ENCODE measurements at places on chromosomes 4 and X. TPM values are rescaled to one million over a fixed set of nuclear protein-coding genes. Genes with fewer than 3 reads are reported as not detected.

- no peaks in the 10 kb centered on the region for H3K27me3 ChIP-seq
- H3K27ac ChIP-seq = no peak overlapping the region
- no peak for DNase-seq
- H3K4me3 ChIP-seq = no peak overlapping the region
- no peaks in the 10 kb centered on the region for H3K36me3 ChIP-seq
Measured at GRCh38 chr4:126954537-126955291, 678.0 kb upstream of the INTU start.

- H3K36me3 ChIP-seq = no peaks in the 10 kb centered on the region
- no peak for DNase-seq
- no peak overlapping the region for H3K4me3 ChIP-seq
- H3K27ac ChIP-seq = no peak overlapping the region
Measured at GRCh38 chrX:47578692-47579091, 3.5 kb upstream of the TIMP1 start.

DNA sequence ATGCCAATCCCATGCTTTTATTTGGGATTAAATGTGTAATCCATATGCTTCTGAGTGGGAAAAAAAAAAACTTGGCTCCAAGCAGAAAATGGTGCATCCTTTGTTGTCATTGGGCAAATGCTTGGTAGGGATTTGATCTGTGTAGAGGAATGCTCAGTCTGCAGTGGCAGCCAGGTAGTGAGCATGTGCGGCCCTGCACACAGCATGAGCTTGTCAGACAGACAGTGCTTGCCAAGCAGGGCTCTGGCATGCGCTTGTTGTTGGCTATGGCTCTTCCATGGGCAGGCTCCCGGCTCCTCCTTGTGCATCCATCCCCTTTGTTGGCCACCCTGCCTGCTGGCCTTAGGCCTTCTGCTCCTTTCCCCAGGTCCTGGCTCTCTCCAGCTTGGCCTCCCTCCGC, 130.3 kb downstream of the GPR143 start:
- peaks cover 15% of the 10 kb centered on the region for H3K4me1 ChIP-seq
- H3K27ac ChIP-seq = no peak overlapping the region
- no peak for DNase-seq

DNA sequence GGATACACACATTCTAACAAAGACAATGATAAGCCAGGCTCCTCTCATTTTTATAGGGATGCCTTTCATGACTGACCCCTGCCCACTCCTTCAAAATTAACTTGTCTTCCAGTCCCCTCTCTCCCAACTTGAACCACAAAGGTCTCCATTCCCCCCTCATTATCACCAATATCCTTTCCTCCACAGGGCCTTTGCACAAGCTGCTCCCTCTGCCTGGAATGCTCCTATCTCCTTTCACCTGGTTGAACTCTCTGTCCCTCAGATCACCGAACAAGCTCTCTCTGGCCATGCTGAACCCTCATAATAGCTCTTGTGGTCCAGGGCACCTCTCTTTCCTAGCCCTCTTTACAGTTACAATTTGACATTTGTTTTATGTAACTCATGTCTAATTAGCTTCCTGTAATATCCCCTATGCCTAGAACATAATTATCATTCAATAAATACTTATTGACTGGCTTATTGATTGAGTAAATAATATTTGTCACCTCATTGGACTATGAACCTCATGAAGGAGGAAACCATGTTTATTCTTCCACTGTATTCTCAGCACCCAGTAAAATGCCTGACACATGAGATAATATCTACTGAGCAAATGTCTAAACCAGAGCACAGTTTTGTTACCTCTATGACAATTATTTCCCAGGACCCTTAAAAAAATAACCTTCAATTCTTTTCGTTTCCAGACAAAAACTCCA, 266.3 kb upstream of the RASGEF1B start:
- H3K27me3 ChIP-seq = peaks cover 6% of the 10 kb centered on the region
- DNase-seq = no peak
- H3K4me1 ChIP-seq = no peaks in the 10 kb centered on the region

DNA sequence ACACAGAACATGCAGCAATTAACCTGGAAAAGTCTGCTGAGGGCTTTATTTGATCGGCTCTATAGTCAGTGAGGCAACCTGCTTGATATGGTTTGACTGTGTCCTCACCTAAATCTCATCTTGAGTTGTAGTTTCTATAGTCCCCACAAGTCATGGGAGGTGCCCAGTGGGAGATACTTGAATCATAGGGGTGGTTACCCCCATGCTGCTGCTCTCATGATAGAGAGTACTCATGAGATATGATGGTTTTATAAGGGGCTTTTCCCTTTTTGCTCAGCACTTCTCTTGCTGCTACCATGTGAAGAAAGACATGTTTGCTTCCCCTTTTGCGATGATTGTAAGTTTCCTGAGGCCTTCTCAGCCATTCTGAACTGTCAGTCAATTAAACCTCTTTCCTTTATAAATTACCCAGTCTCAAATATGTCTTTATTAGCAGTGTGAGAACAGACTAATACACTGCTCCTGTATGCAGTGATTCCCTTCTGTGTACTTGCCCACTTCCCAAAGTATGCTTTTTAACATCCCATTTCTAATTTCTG, 78.2 kb downstream of the NPFFR2 start:
- H3K27me3 ChIP-seq = peaks cover 3% of the 10 kb centered on the region
- no peak for DNase-seq
- no peaks in the 10 kb centered on the region for H3K36me3 ChIP-seq
- no peak overlapping the region for H3K4me3 ChIP-seq

- H3K27ac ChIP-seq = no peak overlapping the region
- no peak for DNase-seq
- H3K4me3 ChIP-seq = peak overlapping the region; percentile 30
Measured at GRCh38 chrX:39819921-39820849, 277.6 kb downstream of the BCOR start.

Gene MAGEC2
- total RNA-seq = not detected

GRCh38 chr4:103397541-103397940, 199.4 kb upstream of the CENPE start:
- H3K4me1 ChIP-seq = no peaks in the 10 kb centered on the region
- DNase-seq = no peak
- H3K36me3 ChIP-seq = no peaks in the 10 kb centered on the region
- H3K27me3 ChIP-seq = no peaks in the 10 kb centered on the region
- H3K27ac ChIP-seq = no peak overlapping the region
- H3K4me3 ChIP-seq = no peak overlapping the region

DNA sequence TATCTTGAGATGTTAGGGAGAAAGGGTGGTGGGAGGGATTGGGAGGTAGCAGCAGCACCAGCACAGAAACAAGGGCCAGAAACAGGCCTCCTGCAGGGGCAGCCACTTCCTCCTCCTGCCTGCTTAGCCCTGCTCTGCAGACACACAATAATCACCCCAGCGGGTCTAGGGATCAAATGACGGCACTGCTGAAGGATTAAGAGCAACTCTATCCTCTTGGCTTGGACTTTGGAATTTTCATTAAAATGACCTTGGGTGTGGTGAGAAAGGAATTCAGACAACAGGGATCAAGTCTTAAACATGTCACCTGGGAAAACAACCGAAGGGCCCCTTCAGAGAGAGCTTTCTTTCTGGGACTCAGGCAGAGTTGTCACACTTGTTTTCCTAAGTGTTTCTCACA, 353.4 kb downstream of the SPRY1 start:
- no peak overlapping the region for H3K27ac ChIP-seq
- peaks cover 18% of the 10 kb centered on the region for H3K27me3 ChIP-seq
- H3K4me3 ChIP-seq = no peak overlapping the region
- H3K36me3 ChIP-seq = no peaks in the 10 kb centered on the region
- peaks cover under 1% of the 10 kb centered on the region for H3K4me1 ChIP-seq
- no peak for DNase-seq
